ENCODE measurements at places on chromosomes 7 and 10.

DNA sequence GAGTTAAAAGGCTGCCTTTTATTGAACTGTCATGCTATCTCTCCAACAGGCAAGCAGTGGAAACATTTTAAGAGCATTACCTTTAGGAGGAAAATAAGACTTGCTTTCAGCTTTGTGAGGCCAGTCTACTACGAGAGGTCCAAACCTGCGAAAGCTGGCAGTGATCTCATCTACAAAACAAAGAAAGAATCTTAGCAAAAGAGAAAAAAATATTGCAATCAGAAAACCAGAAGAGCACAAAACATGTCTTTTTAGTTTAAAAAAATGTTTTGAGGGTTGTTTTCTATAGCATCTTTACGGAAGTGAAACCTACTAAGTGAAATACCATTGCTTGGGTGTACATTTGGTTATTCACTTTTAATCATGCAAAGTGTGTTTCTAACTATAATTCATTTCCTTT, 147.9 kb downstream of the CPEB3 start:
- DNase-seq: no peak

DNA sequence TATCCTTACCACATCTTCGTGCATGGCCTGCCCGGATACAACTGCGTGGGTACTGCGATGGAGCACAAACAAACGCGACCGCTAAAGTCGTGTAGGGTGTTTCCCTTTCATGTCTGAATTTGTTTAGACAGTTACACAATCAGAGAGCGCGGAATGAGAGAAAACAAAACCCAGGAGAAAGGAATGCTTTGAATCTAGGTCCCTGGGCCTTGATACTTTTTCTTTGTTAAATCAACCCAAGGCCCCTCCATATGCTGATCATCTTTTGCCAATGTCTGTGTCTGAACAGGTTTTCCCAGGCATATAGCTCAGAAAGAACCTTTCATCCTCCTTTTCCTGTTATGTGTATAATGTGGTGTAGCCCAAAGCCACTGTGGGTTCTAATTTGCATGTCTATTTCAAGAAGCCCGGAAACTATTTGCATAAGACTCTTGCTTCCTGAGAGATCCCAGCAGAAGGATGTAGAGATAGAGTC, 145.8 kb downstream of the FRMD4A start:
- DNase-seq: no peak

GRCh38 chr7:16399916-16400892, 21.1 kb downstream of the CRPPA start:
- DNase-seq: no peak

GRCh38 chr7:44959433-44959951, 19.3 kb downstream of the MYO1G start:
- no peak for DNase-seq

- no peak for DNase-seq
These were observed 28.0 kb downstream of the VIM start for GRCh38 chr10:17256051-17256450.

DNA sequence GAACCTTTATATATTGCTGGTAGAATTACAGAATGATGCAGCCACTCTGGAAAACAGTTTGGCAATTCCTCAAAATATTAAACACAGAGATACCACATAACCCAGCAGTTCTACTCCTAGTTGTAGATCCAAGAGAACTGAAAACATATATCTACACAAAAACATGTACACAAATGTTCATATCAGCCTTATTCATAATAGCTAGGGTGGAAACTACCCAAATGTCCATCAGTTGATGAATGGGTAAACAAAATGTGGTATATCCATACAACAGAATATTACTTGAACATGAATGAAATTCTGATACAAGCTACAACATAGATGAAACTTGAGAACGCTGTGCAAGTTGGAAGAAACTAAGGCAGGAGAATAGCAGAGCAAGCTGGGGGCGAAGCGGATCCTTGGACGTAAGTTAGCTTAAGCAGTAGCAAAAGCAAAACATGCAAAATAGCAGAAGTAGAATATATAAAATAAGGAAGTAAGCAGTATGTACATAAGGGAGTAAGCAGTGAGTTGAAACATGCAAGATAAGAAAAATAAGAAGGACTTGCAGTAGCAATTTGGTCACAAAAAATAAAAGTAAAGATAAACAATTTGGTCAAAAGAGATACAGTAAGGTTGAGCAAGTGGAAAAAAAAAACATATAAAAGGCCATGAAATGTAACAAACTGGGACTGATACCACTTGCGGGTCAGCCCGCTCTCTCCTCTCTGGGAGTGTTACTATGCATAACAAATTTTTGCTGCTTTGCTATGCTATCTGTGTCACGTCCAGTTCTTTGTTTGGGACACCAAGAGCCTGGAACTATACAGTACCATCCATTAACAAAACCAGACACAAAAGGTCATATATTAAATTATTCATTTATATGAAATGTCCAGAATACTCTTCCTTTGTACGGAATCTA, 18.0 kb upstream of the HILPDA start:
- no peak for DNase-seq

- DNase-seq: no peak
These were observed 8.5 kb downstream of the CALML5 start for GRCh38 chr10:5490698-5491464.

DNA sequence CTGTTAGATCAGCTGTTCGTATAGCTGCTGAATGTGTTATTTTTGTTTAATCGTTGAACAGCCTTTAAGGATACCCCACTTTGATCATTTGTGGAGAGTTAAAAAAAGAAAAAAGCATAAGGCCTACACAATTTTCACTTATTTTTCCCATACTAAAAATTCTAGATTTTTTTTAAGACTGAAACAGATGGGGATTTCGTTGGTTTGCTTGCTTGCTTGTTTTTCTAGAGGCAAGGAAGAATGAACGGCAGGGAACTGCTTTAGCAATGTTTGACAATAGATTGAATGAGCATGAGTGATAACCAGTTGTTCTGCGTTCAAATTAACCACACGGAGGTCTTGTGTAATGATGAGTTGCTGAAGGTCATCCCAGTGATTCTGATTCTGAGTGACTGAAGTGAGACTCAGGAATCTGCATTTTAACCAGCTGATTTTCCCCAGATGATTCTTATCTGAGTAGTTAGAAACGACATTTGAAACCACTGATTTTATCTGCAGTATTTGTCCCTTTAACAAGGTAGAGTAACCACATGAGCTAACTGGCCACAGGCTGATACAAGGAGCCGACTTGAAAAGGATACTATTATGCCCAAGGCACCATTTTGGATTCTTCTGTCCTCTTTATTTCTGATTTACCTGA, 85.9 kb downstream of the GPR37 start:
- DNase-seq: no peak

DNA sequence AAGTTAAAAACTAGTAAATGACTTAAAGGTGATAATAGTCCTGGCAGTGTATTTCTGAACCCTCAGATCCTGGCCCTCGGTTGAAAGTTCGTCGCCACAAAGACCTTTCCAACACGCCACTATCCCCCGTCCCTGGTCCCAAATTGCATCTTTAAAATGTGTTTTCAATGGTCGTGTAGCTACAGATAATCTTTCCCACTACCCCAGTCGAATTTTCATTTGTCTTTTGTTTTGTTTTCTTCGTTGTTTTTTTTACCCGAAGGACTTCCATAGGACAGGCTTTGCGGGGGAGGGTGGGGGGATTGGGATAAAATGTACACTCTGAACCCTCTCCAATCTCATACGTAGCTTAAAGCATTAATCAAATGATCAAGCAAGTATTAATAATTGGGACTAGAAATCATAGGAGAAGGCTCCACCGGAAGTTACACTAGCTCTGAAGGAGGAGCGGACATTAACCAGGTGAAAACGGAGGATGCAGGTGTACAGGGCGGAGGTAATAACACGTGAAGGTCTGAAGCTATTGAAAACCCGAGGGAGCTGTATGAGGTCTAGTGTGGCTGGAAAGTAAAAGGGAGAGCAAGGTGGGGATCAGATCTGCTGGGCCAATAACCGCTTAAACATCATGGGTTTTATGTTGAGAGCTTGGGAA, 32.8 kb upstream of the PHF14 start:
- no peak for DNase-seq

DNA sequence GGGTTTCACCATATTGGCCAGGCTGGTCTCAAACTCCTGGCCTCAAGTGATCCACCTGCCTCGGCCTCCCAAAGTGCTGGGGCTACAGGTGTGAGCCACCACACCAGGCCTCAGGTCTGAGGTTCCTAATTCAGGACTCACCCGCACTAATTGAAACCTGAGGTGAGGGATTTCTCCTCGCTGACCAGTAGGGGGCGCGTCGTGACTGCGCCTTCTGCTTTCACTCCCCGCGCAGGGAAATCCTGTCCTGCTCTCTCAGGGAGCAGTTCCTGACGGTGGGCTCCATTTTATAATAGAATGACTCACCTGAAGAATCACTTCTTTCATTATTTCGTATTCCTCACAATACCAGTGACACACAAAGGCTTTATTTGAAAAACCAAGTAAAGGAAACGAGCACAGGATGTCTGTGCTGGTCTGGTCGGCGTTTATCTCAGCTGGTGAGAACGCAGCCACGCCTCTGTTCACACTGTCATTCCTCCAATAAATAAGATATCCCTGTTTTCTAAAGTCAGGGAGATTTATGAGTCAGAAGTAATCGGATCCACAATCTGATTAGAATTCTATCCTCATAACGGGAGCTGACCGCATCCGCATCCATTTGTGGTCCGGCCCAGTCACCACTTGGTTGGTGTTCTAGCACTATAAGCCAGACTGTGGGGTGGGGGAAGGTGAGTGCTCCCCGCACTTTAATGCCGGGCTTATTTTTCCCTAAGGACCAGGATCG, 35.4 kb downstream of the BAG3 start:
- DNase-seq: peak; percentile 83

DNA sequence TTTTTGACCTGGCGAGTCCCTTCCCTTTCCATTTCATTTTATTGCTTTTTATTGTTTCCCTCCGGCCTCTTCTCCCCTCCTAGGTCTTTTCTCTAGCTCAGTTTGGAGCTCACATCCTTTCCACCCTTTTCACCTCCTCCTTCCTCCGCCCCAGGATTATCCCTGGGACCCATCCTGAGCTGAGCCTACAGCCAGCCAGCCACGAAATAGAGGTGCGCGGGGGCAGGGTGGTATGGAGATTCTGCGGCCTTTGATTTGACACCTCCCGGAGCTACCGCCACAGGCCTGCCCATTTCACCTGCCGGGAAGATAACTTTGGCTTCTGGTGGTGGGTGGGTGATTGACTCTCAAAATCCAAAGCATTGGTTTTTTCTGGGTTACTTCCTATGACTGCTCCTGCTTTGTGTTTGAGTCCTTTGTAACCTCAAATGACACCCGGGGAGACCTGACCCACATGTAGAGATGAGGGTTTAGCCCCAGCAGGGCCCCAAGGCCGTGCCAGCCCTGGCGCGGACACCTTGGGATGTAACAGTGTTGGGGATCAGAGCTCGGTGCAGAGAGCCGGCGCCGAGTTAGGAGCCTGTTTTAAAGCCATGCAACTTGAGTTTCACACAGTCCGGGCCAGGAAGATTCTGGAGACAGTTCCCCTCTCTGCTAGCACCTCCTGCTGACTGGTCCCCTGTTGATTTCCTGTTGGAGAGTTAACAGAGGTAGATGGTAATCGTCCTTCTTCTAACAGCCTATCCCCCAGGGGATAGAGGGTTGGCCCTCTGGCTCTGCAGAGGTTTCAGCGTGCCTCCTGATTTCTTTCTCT, 1.5 kb downstream of the DUSP5 start:
- DNase-seq: peak; percentile 15

GRCh38 chr7:85773116-85773728, 586.4 kb upstream of the SEMA3D start:
- DNase-seq: no peak

DNA sequence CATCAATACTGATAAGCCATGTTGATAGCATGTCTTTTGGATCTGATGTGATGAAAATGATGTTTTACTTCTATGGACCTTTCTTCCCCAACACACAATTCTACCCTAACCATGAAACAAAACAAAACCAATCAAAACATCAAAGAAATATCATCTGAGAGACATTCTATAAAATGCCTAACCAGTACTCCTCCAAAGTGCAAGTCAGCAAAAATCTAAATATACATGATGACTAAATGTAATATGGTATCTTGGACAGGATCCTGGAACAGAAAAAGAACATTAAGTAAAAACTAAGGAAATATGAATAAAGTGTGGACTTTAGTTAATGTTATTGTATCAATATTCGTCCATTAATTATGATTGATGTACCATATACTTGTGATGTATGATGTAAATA, 625.1 kb downstream of the MAGI2 start:
- no peak for DNase-seq

- DNase-seq: no peak
These were observed 53.2 kb upstream of the CAV2 start for GRCh38 chr7:116446212-116446855.

- DNase-seq: no peak
These were observed 99.1 kb downstream of the GLI3 start for GRCh38 chr7:42137941-42138340.

DNA sequence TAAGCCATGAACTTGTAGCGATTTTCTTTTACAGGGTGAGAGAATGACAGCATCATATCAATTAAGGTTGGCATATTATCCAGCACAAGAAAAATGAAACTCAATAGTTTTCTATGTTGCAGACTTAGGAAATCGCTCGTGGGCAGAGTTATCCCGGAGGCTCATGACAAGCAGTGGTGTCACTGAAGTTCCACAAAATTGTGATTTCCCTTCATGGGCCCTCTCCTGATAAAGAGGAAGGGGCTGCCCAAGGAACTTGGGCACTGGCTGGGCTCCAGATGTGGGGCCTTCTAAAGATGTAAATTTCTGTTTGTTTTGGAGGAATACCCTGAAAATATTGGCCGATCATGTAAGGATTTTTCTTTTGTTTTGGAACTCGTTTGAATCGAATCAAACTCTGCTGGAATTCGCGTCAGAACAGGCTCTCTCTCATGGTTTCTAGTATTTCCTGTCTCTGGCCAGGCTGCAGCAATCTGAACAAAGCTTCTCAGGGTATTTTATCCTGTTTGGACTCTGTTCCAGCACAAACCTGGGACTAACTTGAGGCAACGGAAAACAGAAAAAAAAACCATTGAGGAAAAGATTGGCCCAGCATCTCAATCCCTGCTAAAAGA, 340.6 kb upstream of the NRP1 start:
- no peak for DNase-seq

- DNase-seq: no peak
These were observed 103.5 kb upstream of the PDLIM1 start for GRCh38 chr10:95394161-95394880.

GRCh38 chr7:78018641-78019446, 220.3 kb downstream of the PHTF2 start:
- no peak for DNase-seq

DNA sequence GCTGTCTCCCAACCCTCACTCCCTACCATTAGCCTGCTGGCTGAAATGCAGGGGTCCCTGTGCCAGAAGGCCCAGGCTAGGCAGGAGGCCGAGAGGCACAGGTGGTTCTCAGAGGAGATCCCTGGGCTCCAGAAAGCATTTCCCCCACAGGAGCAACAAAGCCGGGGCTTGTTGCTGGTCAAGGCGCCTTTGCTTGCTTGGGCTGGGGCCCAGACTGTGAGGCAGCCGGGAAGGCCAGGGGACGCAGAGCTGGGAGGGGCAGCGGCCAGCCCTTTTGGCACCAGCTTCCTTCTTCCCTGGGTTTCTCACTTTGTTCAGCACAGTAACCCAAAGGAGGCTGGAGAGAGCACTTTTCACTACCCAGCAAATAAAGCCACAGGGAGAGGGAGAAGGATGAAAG, 48.6 kb downstream of the FBXW4 start:
- no peak for DNase-seq

Measured in stimulated activated CD4-positive, alpha-beta T cell treated with anti-CD3 and anti-CD28 coated beads, Interleukin-4, amount 100 ng/mL, for 48 hours (primary cell).